ENCODE measurements at places on chromosomes 13 and 19. TPM values are rescaled to one million over a fixed set of nuclear protein-coding genes. Genes with fewer than 3 reads are reported as not detected.

PAF1 gene
- total RNA-seq = 41.6 TPM

MAB21L1 gene
- total RNA-seq = 0.83 TPM

TLE2 gene
- total RNA-seq = 51.1 TPM

GRK1 gene
- total RNA-seq = under 0.01 TPM

ZNF180 gene
- 6.2 TPM for total RNA-seq

SRRM5 gene
- total RNA-seq = 0.33 TPM

ESD gene
- total RNA-seq = 124 TPM

ZNF160 gene
- 40.3 TPM for total RNA-seq

LSR gene
- 19.2 TPM for total RNA-seq

GGN gene
- not detected for total RNA-seq

KLK10 gene
- not detected for total RNA-seq

KLK14 gene
- not detected for total RNA-seq

ZNF20 gene
- total RNA-seq = 3.2 TPM

CEACAM4 gene
- 0.46 TPM for total RNA-seq

RFXAP gene
- total RNA-seq = 3.8 TPM

ZNF626 gene
- 8.4 TPM for total RNA-seq

DIAPH3 gene
- 0.17 TPM for total RNA-seq

All from esophagus muscularis mucosa (tissue), 4 donors.